ENCODE measurements at places on chromosomes 3 and 15. TPM values are rescaled to one million over a fixed set of nuclear protein-coding genes. Genes with fewer than 3 reads are reported as not detected.
A peak's percentile ranks its signal among the peaks of the same experiment; 100 is the strongest.

DNA sequence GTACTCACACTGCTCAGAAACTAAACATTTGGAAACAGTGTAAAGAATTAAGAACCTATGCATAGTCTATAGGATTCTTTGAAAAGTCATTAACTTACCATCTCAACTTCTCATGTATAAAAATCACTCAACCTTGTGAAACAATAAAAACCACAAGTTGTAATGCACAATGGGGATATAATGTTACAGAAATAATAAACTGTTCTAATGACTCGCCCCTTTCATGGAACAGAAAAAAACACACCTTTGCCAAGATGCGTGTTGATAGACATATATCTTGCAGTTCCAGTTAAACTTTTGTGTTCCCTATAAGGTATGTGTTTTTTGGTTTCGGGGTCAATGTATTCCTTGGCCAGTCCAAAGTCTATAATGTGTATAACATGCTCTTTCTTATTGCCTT is 50.8 kb upstream of the PPIB start:
- no peaks in the 10 kb centered on the region for H3K27me3 ChIP-seq
- DNase-seq, result no peak
- H3K4me1 ChIP-seq, result no peaks in the 10 kb centered on the region
- H3K4me3 ChIP-seq, result no peak overlapping the region

- no peaks in the 10 kb centered on the region for H3K27me3 ChIP-seq
- H3K27ac ChIP-seq, result no peak overlapping the region
- H3K4me3 ChIP-seq, result no peak overlapping the region
- DNase-seq, result no peak
- H3K36me3 ChIP-seq, result no peaks in the 10 kb centered on the region
Measured at GRCh38 chr3:46707601-46708011, 6.4 kb downstream of the TMIE start.

DNA sequence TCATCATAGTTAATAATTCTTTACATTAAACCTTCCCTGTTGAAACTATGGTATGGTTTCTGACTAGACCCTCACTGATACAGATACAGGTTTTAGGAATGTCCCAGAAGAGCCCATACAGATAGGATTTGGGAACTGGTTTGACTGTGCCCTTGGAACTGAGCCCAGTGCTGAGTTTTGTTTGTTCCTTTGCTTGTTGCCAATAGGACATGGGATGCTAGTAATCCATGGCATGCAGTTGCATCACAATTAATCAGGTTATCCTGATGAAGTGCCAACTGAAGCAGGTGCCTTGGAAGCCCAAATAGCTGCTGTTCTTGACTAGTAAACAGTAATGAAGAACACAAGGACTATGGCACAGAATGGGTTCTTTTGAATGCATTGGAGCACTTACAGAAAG is 230.6 kb downstream of the NEK10 start:
- no peak overlapping the region for H3K27ac ChIP-seq
- peaks cover 5% of the 10 kb centered on the region for H3K4me1 ChIP-seq
- H3K36me3 ChIP-seq, result no peaks in the 10 kb centered on the region
- H3K27me3 ChIP-seq, result no peaks in the 10 kb centered on the region

DNA sequence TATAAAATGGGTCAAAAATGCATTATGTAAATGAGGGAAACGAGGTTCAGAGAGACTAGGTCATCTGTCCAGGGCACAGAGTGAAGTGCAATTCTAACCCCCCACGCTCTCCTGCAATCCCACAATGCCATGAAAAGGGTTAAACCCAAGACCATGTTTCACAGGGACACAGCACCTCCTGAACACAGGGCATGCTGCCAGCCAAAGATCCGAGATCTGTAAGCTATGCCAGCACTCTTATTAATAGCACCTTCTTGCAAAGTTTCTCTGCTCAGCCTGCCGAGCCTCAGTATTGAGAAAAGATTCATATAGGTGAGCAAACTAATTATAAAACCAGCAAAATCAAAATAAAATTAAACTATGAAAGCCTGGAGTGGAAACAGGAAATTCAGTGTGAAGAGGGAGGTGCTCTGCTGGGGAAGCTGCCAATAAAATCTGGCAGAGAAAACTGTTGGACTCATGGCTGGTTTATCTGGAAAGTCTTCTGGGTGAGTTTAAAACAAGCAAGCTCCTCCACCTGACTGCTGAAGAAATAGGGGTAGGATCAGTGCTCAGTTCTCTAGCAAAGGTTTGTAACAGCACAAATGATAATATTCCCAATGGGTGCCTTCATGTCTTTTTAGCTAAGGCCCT is 50.3 kb downstream of the LRIG1 start:
- H3K27me3 ChIP-seq, result no peaks in the 10 kb centered on the region
- peak overlapping the region; percentile 22 for H3K4me3 ChIP-seq
- peak overlapping the region; percentile 68 for H3K27ac ChIP-seq
- no peaks in the 10 kb centered on the region for H3K36me3 ChIP-seq

GRCh38 chr15:61830536-61831330 is 229.5 kb downstream of the VPS13C start:
- no peaks in the 10 kb centered on the region for H3K27me3 ChIP-seq
- peaks cover 3% of the 10 kb centered on the region for H3K4me1 ChIP-seq
- no peak overlapping the region for H3K4me3 ChIP-seq

GRCh38 chr15:97903971-97904572 is 56.4 kb upstream of the ARRDC4 start:
- H3K4me1 ChIP-seq, result no peaks in the 10 kb centered on the region
- no peaks in the 10 kb centered on the region for H3K36me3 ChIP-seq
- DNase-seq, result no peak
- H3K27me3 ChIP-seq, result no peaks in the 10 kb centered on the region

DNA sequence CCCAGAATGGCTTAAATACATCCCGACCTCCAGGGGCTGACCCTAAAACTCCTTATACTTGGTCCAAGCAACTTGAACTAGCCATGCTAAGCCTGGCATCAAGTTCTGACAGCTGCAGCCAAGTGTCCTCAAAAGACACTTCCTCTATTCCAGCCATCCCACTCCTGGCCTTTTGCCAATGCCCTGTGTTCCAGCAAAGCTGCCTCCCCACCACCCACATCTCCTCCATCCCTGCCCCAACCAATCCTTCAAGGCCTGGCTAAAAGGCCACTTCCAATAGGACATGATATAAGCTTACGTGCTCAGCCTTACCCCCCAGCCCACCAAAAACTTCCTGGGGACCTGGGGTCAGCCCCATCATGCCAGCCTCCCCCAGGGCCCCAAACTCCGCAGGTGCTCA is 40.9 kb downstream of the SEMA3G start:
- peaks cover 9% of the 10 kb centered on the region for H3K4me1 ChIP-seq
- H3K27ac ChIP-seq, result no peak overlapping the region
- H3K27me3 ChIP-seq, result no peaks in the 10 kb centered on the region
- no peak for DNase-seq

Gene EFHB
- total RNA-seq, result not detected

Gene TTLL13
- total RNA-seq, result 0.42 TPM

Gene LINGO1
- 0.83 TPM for total RNA-seq

Gene C3orf18
- total RNA-seq, result 15.8 TPM

Gene XIRP1
- not detected for total RNA-seq

Gene LYZL4
- not detected for total RNA-seq

Gene TERB2
- not detected for total RNA-seq

Gene ZNF385D
- total RNA-seq, result 8.1 TPM
